ENCODE measurements at places on chromosomes 4 and X. TPM values are rescaled to one million over a fixed set of nuclear protein-coding genes. Genes with fewer than 3 reads are reported as not detected.

NAP1L5 gene
- total RNA-seq, result 2.8 TPM

ARAP2 gene
- 24.5 TPM for total RNA-seq

LRBA gene
- total RNA-seq, result 72.0 TPM

ADH1B gene
- total RNA-seq, result not detected

KCND1 gene
- 4.9 TPM for total RNA-seq

GPR119 gene
- total RNA-seq, result not detected

AWAT2 gene
- 0.30 TPM for total RNA-seq

Data from activated naive CD4-positive, alpha-beta T cell treated with anti-CD3 and anti-CD28 coated beads, Interleukin-2, amount 50 U/mL, for 72 hours (primary cell).